ENCODE measurements at places on chromosomes 11 and 22. TPM values are rescaled to one million over a fixed set of nuclear protein-coding genes. Genes with fewer than 3 reads are reported as not detected.

Gene LGALS12
- not detected for total RNA-seq

Gene ASCL2
- not detected for total RNA-seq

Gene SLC22A12
- not detected for total RNA-seq

Gene UBASH3B
- total RNA-seq, result 28.1 TPM

Gene EML3
- total RNA-seq, result 28.2 TPM

Gene MRGPRX4
- not detected for total RNA-seq

Gene IL10RA
- not detected for total RNA-seq

Gene MYBPC3
- not detected for total RNA-seq

Gene FADS1
- total RNA-seq, result 70.5 TPM

Gene CBY1
- 18.7 TPM for total RNA-seq

Gene TOMM22
- total RNA-seq, result 120 TPM

Gene NAALADL1
- 4.4 TPM for total RNA-seq

Gene MS4A4A
- not detected for total RNA-seq

Gene RIMBP3B
- not detected for total RNA-seq

Gene HOATZ
- not detected for total RNA-seq

Gene C1QTNF4
- total RNA-seq, result 0.43 TPM

Gene ROM1
- 3.7 TPM for total RNA-seq

Gene C11orf97
- total RNA-seq, result not detected

Gene TYR
- not detected for total RNA-seq

Gene HBB
- total RNA-seq, result not detected

Gene RAG2
- not detected for total RNA-seq

Gene ZNRF3
- 6.3 TPM for total RNA-seq

Gene SERPING1
- not detected for total RNA-seq

Gene C22orf23
- total RNA-seq, result 0.27 TPM

Gene IL17REL
- total RNA-seq, result 0.22 TPM

Gene MUC5AC
- not detected for total RNA-seq

Gene CEP126
- total RNA-seq, result 3.2 TPM

Gene BRD1
- total RNA-seq, result 27.1 TPM

Gene TMPRSS13
- total RNA-seq, result not detected

Gene PNPLA5
- total RNA-seq, result not detected

Gene ABCC8
- total RNA-seq, result not detected

Gene LRP4
- total RNA-seq, result 0.93 TPM

Gene MS4A7
- total RNA-seq, result not detected

Gene TBRG1
- 21.7 TPM for total RNA-seq

Gene OR52N2
- not detected for total RNA-seq

Gene BRSK2
- 0.36 TPM for total RNA-seq

Gene PVALB
- total RNA-seq, result not detected

Gene C11orf86
- total RNA-seq, result not detected
